ENCODE measurements at places on chromosomes 7 and 10.

GRCh38 chr10:77564731-77565589, 72.6 kb downstream of the KCNMA1 start:
- DNase-seq = peak; percentile 76

DNA sequence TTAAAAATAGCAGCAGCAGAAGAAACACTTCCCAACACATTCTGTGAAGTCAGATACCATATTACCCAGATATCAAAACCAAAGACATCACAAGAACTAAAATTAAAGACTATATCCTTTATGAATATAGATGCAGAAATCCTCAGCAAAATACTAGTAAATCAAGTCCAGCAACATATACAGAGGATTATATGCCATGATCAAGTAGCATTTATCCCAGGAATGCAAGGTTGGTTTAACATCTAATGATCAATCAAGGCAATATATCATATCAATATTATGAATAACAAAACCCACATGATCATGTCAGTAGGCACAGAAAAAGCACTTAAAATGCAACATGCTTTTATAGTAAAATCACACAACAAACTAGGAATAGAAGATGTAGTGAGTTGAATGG, 88.1 kb downstream of the RPS24 start:
- DNase-seq = no peak

DNA sequence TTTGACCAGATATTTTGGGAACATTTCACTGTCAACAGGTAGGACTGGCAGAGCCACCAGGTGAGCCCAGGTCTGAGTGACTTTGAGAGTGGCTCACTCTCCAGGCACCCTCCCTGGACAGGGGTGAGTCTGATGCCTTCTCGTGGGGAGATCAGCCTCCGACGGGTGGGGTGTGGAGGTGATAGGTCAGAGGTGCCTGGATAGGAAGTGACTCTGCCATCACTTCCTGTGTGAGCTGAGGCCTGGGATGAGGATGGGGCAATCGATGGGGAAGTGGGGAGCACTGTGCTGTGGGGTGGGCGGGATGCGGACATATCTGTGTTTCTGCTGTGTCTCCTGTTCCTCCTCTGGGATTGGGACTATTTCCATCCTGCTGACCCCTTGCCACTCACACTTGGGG, 34.6 kb downstream of the IFT22 start:
- DNase-seq = no peak

DNA sequence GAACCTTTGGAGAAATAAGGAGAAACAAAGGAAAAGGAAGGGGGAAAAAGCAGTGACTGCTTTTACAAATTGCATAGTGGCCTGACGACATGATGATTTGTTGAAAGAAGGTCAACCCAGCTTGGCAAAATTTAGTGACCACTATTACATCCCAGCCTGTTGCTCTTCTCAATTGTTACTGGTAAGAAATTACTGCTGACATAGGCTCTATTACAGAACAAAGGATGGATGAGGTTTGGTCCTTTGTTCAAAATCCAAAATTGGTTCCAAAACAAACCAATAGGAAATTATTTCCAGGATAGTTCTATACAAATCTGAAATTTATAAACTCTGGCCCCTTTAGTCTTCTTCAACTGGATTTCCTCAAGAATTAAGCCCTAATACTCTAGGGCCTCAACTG, 39.6 kb downstream of the USP54 start:
- DNase-seq = no peak

DNA sequence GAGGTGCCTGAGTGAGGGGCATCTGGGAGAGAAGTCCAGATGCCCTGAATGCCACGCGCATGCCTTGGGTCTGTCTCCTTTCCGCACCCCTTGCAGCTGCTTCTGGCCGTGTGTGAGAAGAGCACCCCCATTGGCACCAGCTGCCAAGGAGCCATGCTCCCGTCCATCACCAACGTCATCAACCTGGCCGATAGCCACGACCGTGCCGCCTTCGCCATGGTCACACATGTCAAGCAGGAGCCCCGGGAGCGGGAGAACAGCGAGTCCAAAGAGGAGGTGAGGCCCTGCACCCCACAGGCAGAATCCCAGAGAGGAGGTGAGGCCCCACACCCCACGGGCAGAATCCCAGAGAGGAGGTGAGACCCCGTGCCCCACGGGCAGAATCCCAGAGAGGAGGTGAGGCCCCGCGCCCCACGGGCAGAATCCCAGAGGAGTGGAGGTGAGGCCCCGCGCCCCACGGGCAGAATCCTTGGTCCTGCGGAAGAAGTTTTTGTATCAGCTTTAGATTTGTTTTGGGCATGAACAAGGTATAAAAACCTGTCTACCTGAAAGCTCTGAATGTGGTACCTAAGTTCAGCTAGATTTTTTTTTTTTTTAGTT, 91.8 kb downstream of the TRRAP start:
- no peak for DNase-seq

DNA sequence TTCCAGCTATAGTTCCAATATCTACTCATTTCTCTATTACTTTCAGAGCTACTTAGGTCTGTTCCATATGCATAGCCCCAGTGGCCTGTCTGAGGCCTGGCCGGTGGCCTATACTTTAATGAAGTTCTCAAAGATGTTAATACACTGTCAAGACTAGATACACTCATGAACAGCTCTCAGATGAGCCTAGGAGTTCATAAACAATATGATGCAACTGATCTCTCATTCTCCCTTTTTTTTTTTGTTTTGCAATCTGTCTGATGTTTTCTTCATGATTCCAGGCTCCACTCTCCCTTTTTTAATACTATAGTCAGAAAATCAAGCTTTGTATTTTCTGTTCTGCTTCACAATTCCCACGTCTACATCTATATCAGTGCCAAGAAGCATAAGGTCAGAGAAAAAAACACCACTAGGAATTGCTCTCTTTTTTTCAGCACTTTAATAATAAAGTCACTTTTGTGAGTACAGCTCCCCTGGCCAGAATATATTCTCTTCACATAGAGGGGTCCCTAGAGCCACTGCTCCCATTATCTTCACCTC, 321.0 kb downstream of the C7orf25 start:
- DNase-seq = no peak

DNA sequence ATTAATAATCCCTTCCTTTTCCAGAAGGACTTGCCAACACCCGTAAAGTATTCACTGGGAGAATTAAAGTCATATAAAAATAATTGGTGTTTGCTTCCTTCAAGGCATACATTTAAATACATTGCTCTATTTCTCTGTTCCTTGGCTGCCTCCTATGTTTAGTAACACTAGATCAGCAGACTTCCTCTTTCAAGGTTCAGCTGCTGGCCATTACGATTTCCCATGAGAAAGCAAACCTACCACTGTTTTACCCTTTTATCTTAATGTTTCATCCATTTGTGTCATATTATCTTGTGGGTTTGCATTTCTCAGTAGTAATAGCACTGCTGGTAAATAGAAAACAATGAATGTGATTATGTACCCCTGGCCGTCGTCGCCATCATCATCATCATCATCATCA, 313.8 kb upstream of the BMPER start:
- peak; percentile 9 for DNase-seq

DNA sequence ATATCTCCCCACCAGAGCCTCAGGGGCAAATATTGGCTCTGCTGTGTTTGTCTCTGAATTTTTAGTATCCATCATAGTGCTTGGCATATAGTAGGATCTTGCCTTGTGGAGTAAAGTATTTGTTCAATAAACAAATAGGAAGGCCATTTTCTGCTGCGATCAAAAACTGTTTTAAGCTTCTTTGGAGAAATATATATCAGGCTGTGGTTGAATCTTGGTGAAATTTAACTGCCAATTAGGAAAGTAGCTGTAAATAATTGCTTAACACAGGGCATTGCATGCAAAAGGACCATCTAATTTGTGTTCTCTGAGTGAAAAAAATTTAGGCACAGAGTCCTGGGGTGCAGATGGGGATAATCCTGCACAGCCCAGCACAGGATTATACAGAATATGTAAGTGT, 15.1 kb downstream of the VCL start:
- DNase-seq = no peak

DNA sequence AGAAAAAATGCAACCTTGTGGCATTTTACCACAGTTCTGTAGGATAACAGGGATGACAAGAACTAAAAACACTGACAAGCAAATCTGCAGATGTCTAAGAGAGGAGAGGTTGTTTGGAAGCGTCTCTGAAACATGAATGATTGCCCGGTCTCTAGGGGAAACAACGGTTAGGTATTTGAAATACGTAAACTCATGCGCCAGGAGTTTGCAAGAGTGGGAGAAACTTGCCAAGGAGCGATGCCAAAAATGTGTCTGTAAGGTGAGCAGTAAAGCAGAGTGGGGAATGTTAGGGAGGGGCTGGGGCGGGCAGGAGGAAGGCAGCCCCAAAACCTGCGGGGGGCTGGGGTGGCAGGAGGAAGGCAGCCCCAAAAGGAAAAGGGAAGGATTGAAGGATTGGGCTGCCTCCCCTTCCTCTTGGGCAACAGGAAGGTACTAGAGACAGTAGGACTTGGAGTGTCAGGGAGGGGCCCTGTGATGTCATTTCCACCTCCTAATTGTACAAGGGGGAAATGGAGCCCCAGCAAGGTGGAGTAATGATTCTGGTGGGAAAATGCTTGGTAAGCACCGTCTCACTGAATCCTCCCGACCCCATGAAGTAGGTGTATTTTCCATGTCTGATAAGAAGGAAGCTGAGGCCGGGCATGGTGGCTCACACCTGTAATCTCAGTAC, 33.2 kb upstream of the PLEKHA1 start:
- peak; percentile 47 for DNase-seq

GRCh38 chr7:137670222-137671064, 176.3 kb downstream of the DGKI start:
- DNase-seq = peak; percentile 65

DNA sequence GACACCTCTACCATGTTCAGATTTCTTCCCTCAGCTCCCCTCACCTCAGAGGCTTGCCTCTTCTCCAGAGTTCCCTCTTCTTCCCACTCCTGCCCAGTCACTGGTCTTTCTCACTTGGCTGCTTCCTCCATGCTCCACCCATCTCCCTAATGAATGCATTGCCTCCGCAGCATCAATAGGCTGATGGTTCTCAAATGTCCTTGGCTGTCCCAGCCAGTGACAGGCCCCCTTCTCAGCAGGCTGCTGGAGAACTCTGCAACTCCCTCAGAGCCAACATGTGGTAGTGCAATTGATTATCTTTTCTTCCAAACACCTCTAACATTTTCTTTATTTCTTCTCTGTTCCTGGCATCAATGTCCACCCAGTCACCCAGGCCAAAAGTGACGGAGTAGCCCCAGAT, 218.2 kb downstream of the RELN start:
- no peak for DNase-seq

GRCh38 chr7:129754406-129754805, 142.9 kb downstream of the NRF1 start:
- DNase-seq = no peak

GRCh38 chr10:69317175-69317604, 38.9 kb downstream of the HK1 start:
- no peak for DNase-seq

- no peak for DNase-seq
Measured at GRCh38 chr10:43044961-43045621, 31.8 kb upstream of the RET start.

DNA sequence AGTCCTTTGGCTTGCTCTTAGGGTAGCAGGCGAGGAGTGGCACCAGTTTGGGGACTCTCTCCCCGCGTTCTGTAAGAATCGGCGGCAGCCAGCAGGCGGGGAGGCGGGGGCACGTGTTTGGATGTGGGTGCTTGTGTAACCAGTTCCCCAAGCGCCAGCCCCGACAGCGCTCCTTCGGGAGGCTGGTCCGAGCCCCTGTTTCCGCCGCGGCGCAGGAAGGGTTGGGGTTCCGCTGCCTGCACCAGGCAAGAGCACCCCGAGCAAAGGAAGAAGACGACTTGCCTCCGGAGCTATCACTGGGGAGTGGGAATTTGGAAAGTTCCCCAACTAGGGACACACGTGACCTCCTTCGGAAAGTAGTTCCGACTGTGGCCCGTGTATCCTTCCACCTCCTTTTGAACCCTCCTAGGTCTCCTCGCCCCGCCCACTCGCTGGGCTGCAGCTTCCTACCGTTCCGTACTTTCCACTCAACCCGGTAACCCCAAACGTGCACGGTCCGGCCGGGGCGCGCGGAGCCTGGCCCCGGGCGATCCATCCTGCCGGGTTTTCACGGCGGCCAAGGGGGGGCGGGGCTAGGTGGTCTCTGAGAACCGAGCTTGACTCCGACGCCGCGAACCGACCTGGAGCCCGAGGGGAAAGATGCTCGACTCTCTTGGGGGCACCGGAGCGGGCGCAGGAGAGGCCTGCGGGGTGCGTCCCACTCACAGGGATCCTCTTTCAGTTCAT, 1.2 kb downstream of the KLLN start:
- peak; percentile 99 for DNase-seq

DNA sequence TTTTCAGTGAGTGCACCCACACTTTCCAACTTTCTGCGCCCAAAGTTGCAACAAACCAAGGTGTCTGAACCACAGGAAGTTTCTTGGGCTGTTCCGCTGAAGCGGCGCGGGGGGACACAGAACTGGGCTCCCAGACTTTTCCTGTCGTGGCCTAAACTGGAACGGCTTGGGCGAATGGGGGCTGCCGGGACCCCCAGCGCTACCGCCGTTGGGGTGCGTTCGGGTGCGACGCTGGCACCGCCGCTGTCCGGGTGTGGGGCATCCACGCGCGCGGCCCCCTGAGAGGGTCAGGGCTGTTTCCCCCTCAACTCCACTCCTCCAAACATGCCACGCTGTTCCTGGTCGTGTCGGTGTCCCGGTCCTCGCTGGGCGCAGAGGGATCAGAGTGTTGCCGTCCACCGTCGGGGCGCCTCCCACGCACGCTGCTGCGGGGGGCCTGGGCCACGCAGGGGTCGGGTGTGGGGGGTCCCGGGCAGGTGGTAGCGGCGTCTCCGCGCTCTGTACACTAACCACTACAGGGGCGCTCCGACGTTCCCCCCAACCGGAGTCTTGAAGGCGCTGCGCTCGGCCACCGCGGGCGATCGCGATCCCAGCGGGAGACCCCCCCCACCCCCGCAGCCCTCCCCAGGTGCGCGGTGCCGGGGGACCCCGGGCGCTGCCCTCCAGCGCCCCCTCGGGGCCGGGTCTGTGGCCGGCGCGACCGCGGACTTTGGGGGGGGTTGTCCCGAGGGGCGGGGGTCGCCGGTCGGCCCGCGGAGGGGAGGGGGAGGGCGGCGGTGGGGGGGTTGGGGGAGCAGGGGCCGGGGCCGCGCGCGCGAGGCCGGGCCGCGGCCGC, 2.2 kb upstream of the CUX1 start:
- DNase-seq = no peak

All from fibroblast of skin of right biceps (primary cell).